ENCODE measurements at places on chromosomes 5 and 9.
A peak's percentile ranks its signal among the peaks of the same experiment; 100 is the strongest.

DNA sequence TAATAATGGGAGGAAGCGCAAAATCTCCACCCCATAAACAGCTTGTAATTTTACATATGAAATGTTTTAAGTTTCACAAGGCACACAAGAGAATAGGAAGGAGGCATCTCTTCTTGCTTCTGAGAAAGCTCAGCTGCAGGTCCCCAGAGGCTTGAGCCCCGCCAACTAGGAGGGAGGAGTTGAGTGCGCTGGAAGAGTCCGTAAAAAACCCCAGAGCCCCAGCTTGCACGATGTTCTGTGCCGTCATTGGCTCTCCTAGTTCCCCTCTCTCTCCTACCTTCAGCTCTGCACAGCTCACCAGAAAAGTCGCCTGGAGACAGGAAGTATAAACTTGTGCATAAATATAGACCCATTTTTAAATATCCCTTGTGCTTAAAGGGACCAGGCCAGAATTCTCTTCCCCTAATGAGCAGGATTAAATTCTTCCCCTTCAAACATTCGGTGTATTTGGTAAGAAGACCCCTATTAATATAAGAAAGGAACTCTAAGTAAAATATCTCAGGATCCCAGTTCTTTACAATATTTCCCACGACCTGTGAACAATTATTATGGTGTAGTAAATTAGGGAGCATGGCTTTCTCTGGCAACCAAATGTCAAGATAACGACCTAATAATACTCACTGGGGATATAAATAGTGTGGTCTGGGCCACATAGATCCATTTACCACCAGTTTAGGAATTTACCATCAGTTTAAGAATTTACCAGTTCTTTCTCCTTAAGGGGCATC is 13.7 kb downstream of the GLRX start:
- DNase-seq = peak; percentile 57

DNA sequence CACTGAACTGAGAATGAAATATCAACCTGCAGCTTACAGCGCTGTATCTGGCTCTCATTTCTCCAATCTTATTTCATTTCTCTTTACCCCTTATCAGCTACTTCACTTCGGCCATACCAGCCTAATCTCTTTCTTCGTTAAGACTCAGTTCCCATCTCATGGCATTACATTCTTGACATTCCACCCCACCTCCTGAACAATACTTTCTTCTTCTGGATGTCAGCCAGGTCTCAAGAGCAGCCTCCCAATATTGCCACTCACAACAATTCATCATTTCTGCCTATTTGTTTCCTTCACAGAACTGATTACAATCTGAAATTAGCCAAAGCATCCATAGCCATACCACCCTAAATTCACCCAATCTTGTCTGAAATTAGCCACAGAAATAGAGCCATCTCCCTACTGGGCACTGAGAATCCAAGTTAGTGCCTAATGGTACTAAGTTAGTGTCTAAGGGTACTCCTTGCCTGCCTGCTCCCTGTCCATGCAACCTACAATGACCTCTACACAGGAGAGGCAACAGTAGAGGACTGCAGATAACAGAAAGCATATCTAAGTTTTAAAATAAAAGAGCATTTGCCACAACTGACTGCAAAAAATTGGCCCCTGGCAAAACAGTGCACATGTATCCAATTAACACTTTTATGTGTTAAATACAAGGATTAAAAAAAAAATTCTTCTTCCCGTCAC is 35.2 kb downstream of the SETX start:
- no peak for DNase-seq

DNA sequence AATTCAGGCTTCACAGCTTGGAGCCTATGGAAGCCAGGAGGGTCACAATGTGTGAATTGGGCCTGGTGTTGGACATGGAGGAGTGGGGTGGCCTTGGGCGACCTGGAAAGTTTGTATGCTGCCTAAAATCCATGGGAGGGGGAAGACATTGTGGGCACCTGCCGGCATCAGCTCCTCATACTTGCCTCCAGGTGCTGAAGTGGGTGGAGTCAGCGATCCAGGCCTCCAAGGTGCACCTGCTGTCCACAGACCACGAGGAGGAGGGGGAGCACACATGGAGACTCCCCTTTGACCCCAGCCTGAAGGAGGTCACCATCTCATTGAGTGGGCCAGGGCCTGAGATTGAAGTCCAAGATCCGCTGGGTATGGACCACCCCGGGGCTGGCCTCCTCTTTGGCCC is 29.1 kb downstream of the HMCN2 start:
- DNase-seq = no peak

- no peak for DNase-seq
Measured at GRCh38 chr9:98365227-98365669, 109.8 kb upstream of the TBC1D2 start.

DNA sequence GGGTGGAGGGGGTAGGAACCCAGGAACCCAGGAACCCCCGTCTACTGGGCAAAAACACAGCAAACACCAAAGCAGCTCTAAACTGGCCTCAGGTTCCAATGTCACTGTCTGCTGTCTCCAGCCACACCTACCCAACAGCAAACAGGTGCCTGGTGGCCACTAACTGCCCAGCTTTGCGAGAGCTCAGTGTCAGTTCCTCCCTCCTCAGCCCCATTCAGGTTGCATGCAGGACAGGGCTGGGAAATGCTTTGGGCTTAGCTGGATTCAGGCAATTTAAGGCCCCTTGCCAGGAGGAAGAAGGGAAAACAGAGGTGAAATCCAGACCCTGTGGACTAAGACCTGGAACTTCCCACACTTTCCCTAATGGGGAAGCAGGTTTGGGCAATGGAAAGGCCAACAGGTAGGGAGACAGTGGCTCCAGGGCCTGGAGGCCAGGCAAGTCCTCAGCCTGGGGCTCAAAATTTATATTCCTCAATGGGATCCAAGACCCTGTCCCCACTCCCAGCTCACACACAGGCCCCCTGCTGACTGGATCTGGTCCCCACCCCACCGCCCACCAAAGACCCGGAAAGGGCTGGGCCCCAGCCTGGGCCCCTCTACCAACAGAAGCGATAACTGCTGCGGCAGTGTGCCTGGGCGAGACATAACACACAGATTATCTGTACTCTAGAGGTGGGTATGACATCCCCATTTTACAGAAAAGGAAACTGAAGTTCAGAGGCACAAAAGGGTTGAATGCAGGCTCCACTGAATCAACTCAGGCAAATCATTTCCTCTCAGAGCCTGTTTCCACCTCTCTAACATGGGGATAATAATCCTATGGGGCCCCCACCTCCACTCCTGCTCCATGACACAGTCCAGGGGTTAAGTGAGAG is 3.5 kb downstream of the EEIG1 start:
- DNase-seq = no peak

GRCh38 chr9:114285166-114285867 is 37.6 kb upstream of the ORM1 start:
- no peak for DNase-seq

DNA sequence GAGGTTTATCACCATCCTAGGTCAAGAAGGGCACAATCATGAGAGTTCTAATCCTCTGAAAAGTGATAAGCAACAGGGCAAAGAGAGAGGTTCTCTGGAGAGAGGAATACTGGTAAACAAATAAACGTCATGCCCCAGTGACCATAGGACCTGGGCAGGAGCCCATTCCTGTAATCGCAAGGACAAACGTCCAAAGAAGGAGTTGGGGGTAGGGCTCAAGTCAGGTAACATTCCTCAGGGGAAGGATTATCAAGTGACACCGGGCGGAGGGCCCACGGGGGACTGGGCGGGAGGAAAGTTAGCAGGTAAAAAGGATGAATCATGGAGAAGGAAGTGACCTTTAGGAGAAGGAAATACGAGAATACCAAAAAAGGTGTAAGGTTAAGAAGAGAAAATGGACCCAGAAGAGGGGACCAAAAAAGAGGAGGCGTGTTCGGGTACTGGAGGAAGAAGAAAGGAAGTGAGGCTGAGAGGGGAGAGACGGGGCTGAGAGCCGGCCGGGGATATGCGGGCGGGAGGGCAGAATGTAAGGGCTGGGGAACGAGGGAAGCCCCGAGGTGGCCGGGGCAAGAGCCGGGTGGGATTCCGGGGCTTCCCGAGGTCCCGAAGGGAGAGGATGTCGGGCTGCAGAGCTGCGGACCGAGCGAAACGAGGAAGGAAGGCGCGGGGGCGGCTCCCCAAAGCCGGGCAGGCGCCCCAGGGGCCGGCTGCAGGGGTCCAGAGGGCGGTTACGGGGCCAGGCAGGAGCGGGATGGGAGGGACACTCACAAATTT is 583 bp downstream of the DIAPH1 start:
- peak; percentile 51 for DNase-seq

GRCh38 chr9:135156525-135157510 is 69.3 kb downstream of the OLFM1 start:
- DNase-seq = peak; percentile 6

DNA sequence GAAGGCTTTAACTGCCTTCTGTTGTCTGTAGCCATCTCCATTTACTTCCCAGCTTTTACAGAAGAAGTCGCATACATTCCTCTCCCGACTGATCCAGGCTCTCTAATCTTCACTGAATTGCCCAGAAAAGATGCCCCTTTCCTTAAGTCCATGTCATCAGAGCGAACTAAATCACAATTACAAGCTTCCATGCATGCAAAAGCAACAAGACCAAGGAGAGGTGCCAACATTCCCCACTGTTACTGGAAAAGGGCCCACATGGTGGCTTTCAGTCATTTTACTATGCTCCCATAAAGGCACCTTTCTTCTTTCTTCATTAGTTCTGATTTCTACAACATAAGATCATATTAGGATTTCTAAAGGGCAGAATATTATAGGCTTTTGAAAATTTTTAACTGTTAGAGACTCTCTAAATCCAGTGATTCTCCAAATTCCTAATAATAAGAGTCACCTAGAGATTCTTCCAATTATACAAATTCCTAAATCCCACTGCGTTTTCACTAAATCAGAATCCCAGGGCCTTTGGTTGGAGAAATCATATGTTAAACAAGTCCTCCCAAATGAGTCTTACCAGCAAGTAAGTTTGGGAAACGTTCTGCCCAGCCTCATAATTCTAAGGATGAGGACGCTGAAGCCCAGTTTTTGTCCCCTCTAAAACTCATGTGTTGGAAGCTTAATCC is 17.0 kb upstream of the ZFR start:
- DNase-seq = no peak

DNA sequence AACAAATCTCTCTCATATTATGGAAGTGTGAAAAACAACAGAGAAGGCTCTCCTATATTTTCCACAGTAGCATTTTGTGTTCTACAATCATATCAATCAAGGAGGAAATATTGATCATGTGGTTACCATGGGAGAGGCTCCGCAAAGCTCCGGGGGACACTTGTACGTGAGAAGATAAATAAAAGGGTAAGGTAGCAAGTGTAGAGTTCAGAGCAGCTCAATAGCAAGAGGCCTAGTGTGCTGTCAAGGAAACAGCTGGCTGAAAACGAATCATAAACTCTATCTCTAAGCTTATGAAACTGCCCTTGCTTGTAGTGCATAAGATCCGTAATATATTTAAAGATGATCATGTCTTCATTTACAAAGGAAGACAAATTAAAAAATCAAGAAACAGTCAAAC is 57.5 kb downstream of the CDH18 start:
- DNase-seq = no peak

- no peak for DNase-seq
Measured at GRCh38 chr5:34523387-34523726, 132.8 kb upstream of the RAI14 start.

- no peak for DNase-seq
Measured at GRCh38 chr5:158115468-158115867, 256.5 kb upstream of the CLINT1 start.

- no peak for DNase-seq
Measured at GRCh38 chr5:72282878-72283277, 37.2 kb downstream of the MRPS27 start.

GRCh38 chr5:95845391-95845790 is 22.9 kb upstream of the GLRX start:
- no peak for DNase-seq

DNA sequence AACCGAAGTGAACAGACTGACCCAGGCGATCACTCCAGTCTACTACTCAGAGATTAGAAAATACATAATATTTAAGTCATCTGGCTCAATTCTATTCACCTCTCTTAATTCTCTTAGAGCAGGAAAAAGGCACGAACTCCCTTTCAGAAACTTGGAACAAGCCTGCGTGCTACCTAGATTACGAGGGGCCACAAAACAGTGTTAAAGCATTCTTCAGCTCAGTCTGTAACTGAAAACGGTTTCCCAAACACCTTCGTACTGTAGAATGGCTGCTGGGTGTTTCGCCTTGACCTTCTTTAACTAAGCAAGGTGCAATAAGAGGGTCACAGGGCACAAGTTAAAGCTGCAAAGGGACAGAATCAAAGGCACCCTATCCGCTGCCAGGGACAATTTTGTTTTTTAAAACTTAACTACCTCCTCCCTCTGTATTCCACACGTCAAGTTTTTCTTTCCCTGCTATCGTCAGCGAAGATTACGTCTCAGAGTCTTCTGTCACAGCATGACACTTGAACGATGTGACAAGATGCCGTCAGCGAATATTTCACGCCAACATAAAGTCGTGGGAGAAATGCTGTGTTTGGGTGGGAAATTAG is 687 bp downstream of the LYSMD3 start:
- no peak for DNase-seq

DNA sequence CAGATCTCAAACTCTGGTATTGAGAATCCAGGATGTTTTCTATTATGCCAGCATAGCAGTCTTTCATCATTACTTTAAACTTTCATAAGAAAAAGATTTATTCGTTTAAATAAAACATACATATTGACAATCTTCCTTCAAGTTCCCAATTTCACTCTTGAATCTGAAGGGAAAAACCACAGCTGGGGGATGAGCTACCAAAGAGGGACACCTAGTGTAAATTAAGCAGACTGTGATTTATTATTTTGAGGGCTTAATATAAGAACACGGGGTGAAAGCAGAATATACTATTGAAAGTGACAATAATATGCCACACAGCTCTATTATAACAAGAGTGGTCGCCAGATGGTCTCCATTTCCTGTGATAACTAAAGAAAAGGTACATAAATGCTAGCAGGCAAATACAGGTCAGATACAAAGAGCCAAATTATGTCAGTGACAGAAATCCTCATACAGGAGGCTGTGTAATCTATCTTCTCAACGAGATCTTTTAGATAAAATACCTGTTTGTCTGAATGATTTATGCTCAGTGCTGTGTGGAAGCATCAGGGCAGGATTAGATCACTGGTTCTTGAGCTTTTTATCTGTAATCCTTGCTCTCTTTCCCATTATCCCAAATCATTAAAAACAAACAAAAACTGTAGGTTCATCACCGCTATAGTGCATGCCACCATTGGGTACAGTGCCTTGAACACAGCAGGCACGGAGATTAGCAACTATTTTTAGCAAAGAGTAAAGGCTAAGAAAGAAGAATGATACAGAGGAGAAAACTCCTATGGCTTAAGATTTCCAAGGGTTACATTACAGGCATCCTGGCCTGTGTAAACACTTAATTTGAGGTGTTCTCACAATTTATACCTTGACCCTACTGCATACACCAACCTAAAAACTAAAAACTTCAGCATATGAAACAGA is 116.6 kb downstream of the DROSHA start:
- no peak for DNase-seq
